HT1080 (cell line): ENCODE measurements at places on chromosomes 13 and 19. TPM values are rescaled to one million over a fixed set of nuclear protein-coding genes. Genes with fewer than 3 reads are reported as not detected.

GRCh38 chr13:66273011-66273410 is 957.1 kb downstream of the PCDH9 start:
- no peak for DNase-seq

- no peak for DNase-seq
Measured at GRCh38 chr19:11321191-11322126, 18.0 kb downstream of the RAB3D start.

GRCh38 chr19:33393286-33394005 is 19.9 kb downstream of the CEBPG start:
- no peak for DNase-seq

- no peak for DNase-seq
Measured at GRCh38 chr19:29664753-29665214, 477 bp upstream of the PLEKHF1 start.

The ODAD3 gene
- 0.14 and 0.33 TPM in 2 replicates for total RNA-seq

The ZNF98 gene
- total RNA-seq: not detected in 2 replicates
